Calu3 (cell line): ENCODE measurements at places on chromosomes 2 and 18. TPM values are rescaled to one million over a fixed set of nuclear protein-coding genes. Genes with fewer than 3 reads are reported as not detected.
A peak's percentile ranks its signal among the peaks of the same experiment; 100 is the strongest.

DNA sequence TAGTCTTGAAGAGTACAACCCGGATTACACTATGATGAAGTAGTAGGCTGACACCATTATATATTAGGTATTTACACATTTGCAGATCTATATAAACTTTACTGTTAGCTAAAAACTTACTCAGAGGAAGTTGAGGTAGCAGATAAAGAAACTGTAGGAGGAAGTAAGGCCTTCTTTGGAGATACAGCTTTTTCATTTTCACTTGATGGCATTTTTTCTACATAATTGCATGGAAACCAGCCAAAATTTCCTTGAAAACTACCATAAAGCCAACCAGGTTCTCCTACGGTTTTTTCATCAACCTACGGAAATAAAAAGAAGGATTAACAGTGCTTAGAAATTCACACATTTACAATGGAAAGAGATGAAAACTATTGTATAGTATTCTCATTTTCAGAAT, 86.6 kb downstream of the FAM228A start:
- no peak overlapping the region for H3K27ac ChIP-seq
- H3K4me3 ChIP-seq: no peak overlapping the region
- H3K36me3 ChIP-seq: no peaks in the 10 kb centered on the region
- H3K27me3 ChIP-seq: no peaks in the 10 kb centered on the region
- H3K4me1 ChIP-seq: peaks cover 7% of the 10 kb centered on the region

DNA sequence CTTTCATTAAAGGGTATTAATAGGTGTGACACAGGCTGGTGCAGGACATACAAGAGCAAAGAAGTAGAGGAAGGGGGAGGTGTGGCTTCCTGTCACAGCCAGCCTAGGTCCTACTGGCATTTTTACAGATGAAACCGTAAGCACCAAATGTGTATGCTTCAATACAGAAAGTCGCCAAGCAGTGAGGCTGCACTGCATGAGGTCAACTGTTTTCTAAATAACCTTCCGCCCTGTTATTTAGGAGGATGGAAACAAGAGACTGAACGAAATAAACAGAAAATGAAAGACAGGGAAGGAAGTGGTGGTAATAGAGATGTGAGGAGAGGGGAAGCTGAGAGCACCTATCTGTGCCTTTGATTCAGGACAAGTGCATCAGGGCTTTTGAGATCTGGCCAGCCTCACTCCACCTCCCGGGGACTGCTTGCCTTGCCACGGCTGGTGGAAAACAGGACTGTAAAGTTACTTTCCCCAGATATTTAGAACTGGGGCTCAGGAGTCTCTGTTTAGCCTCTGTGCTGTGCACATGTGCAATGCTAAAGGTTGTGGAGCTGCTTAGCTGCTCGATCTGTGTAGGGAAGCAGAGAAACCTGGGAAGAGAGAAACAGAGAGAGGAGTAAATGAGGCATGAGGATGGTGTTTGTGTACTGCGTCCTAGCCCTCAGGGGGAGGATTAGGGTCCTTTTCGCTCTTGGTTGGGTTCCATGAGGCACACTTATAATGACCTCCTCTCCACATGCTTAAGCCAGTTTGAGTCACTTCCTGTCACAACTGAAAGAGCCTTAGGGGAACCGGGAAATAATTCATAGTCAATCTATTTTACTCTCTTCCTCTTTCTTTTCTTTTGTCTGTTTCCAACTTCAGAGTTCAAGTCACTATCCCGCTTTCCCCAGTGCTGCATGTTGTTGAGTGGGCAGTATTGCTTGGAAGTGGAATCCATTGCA, 62.3 kb upstream of the BOD1L2 start:
- H3K4me3 ChIP-seq: peak overlapping the region; percentile 34
- H3K27ac ChIP-seq: peak overlapping the region; percentile 28
- H3K4me1 ChIP-seq: peaks cover 58% of the 10 kb centered on the region
- peak; percentile 13 for DNase-seq
- no peaks in the 10 kb centered on the region for H3K27me3 ChIP-seq
- no peaks in the 10 kb centered on the region for H3K36me3 ChIP-seq

DNA sequence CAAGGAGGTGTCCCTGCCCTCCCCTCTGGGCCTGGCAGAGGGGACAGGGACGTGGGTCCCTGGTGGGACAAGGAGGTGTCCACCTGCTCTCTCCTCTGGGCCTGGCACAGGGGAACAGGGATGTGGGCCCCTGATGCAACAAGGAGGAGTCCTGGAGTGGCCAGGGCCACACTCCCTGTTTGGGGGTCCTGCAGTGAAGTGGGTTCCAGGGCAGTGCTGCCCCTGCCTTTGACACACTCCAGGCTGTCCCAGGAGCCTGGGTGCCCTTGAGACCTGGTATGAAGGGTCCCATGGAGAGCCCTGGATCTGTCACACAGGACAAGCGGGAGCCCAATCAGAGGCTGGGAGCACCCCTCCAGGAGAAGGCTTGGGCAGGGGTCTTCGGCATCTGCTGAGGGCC, 75.8 kb upstream of the GPC1 start:
- peaks cover 33% of the 10 kb centered on the region for H3K4me1 ChIP-seq
- H3K27ac ChIP-seq: no peak overlapping the region
- no peaks in the 10 kb centered on the region for H3K36me3 ChIP-seq
- no peak overlapping the region for H3K4me3 ChIP-seq
- H3K27me3 ChIP-seq: peaks cover 29% of the 10 kb centered on the region

- peaks cover 11% of the 10 kb centered on the region for H3K4me1 ChIP-seq
- peaks cover 65% of the 10 kb centered on the region for H3K27me3 ChIP-seq
- DNase-seq: no peak
- H3K36me3 ChIP-seq: no peaks in the 10 kb centered on the region
Measured at GRCh38 chr2:230842473-230842872, 22.3 kb upstream of the ITM2C start.

DNA sequence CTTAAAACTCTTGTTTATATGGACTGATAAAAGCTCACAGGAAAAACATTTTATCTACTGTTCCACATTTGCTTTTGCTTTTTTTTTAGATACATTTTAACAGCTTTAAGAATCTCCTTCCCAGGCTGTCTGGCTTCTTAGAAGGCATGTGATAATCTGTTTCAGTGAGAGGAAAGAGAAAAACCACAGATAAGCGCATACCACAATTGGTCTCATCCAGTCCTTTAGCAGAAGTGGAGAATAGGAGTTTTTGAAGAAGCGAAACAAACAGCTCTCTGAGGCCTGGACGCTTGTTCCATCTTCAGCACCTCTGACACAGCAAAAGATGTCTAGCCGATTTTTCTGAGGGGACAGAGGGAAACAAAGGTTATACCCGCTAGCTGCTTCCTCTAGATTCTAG, 37.6 kb downstream of the RMC1 start:
- H3K27ac ChIP-seq: no peak overlapping the region
- H3K4me3 ChIP-seq: no peak overlapping the region
- no peaks in the 10 kb centered on the region for H3K4me1 ChIP-seq
- no peak for DNase-seq

DNA sequence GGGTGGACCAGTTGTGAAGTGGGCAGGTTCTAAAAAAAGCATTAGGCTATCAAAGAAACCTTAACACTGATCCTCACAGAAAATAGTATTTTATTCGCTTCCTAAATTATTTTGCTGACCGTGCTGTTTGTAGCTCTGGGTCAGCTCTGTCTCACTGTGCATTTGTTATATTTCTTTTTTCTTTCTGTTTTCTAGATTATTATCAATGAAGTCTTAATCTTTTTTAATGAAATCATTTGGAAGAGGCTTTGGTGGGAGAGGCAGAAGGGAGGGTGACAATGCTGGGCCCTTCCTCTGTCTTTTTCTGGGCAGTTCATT, 213.6 kb downstream of the PTGR3 start:
- peak overlapping the region; percentile 55 for H3K4me3 ChIP-seq
- peaks cover 17% of the 10 kb centered on the region for H3K4me1 ChIP-seq
- H3K27ac ChIP-seq: peak overlapping the region; percentile 75
- no peak for DNase-seq
- no peaks in the 10 kb centered on the region for H3K36me3 ChIP-seq

- peaks cover 52% of the 10 kb centered on the region for H3K36me3 ChIP-seq
- H3K4me3 ChIP-seq: peak overlapping the region; percentile 79
- H3K27me3 ChIP-seq: no peaks in the 10 kb centered on the region
- peak; percentile 79 for DNase-seq
Measured at GRCh38 chr18:58221060-58221725, 177.2 kb downstream of the NEDD4L start.

SCN1A gene
- total RNA-seq: not detected in 2 replicates

DNA sequence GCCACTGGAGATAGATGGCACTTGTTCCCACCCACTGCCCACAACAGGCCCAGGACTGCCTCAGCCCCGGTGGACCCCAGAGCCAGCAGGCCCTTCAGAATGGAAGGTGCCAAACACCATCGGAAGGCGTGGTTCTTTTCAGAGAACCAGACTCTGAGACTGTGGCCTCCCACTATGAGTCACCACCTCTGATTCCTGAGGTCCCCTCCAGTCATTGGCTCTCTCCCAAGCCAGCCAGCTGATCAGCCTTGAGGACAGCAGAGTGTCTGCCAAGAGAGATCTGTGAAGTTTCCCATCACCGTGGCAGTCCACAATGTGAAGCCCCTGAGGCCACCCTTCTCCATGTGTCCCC, 10.4 kb upstream of the MAP3K2 start:
- peak; percentile 89 for DNase-seq
- H3K27me3 ChIP-seq: no peaks in the 10 kb centered on the region
- H3K36me3 ChIP-seq: peaks cover 15% of the 10 kb centered on the region
- peaks cover 49% of the 10 kb centered on the region for H3K4me1 ChIP-seq
- no peak overlapping the region for H3K4me3 ChIP-seq

- H3K4me1 ChIP-seq: no peaks in the 10 kb centered on the region
- H3K27ac ChIP-seq: no peak overlapping the region
- no peak for DNase-seq
- no peak overlapping the region for H3K4me3 ChIP-seq
Measured at GRCh38 chr2:240298117-240298790, 137.2 kb upstream of the GPC1 start.

EGR4 gene
- 0.68 and 0.81 TPM in 2 replicates for total RNA-seq

GRCh38 chr2:149143734-149144133, 105.2 kb downstream of the LYPD6B start:
- H3K27me3 ChIP-seq: peaks cover 33% of the 10 kb centered on the region

DNA sequence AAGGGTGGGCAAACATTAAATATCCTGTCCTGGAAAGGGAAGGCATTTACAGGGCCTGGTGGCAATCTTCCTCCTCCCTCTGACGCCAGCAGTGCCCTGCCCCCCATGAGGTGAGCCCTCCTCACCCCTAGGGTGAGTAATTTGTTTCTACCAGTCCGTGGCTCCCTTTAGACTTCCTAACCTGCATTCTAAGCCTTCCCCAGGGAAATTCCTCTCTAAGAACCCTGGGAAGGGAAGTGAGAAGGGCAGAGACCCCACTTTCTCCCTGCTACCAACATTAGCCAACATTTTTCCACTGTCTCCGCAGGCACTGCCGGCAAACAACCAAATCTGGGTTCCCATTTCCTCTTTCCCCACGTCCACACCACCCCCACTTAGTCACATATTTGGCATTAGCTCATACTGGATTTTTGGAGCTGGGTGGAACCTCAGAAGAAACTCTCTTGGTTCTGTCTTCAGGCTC, 69.3 kb downstream of the NRP2 start:
- H3K27ac ChIP-seq: peak overlapping the region; percentile 60
- no peak for DNase-seq
- peaks cover 90% of the 10 kb centered on the region for H3K4me1 ChIP-seq
- no peak overlapping the region for H3K4me3 ChIP-seq

APLF gene
- total RNA-seq: 4.2 and 4.5 TPM in 2 replicates

TSHZ1 gene
- total RNA-seq: 8.6 and 10.8 TPM in 2 replicates

- no peaks in the 10 kb centered on the region for H3K27me3 ChIP-seq
- H3K36me3 ChIP-seq: no peaks in the 10 kb centered on the region
- H3K4me1 ChIP-seq: no peaks in the 10 kb centered on the region
Measured at GRCh38 chr2:221485503-221485870, 86.6 kb downstream of the EPHA4 start.

- no peak overlapping the region for H3K27ac ChIP-seq
- H3K4me3 ChIP-seq: no peak overlapping the region
- H3K27me3 ChIP-seq: no peaks in the 10 kb centered on the region
- peaks cover 8% of the 10 kb centered on the region for H3K4me1 ChIP-seq
- H3K36me3 ChIP-seq: no peaks in the 10 kb centered on the region
Measured at GRCh38 chr2:142033393-142033792, 97.4 kb downstream of the LRP1B start.

TMEM182 gene
- total RNA-seq: 12.1 and 12.9 TPM in 2 replicates

AKAIN1 gene
- total RNA-seq: not detected in 2 replicates

DNA sequence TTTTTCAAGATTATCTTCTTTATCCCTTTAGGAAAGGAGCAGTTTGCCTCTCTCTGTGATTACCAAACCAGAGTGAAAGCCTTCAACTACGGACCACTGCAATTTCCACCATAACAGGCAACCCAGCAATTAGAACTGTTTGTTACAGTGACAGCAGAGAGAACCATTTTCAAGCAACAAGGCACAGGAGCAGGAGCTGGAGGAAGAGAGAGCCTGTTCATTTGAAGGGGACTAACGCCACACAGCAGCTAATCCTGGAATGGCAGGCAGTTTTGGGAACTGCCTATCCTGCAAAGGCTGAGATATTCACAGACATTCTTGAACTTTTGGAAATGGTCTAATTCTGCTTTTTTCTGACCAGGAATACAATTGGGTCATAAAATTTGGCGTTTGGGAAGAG, 1541.9 kb upstream of the PIK3C3 start:
- peak; percentile 31 for DNase-seq
- H3K27me3 ChIP-seq: peaks cover 10% of the 10 kb centered on the region
- H3K4me1 ChIP-seq: peaks cover 9% of the 10 kb centered on the region

DNA sequence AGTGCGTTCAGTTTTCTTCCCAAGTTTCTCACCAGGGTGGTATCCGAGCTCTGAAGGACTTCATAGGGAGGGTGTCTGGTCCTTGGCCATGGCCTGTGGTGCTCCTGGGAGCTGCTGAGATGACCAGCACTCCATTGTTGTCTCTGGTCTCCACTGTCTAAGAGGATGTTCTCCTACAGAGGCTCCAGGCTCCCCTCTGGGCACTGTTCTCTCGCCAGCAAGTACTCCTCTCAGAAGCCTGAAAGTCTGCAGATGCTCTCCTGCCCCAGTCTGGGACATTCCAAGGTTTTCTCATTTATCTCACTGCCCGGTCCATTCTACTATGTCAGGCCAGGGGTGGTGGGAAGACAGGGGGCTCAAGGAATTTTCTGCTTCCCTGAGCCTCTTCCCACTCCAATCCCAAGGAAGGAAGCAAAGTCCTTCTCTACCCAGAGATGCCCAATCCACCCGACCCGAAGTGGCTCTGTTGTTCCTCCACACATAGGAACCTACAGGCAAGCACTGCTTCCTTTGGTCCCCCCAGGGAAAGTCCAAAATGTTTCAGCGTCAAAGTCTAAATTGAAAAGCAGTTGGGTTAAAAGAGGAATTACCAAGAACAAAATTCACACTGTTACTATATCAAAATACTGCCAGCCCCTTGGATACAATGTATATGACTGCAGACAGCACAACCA, 110.5 kb downstream of the GYPC start:
- H3K36me3 ChIP-seq: no peaks in the 10 kb centered on the region
- H3K4me1 ChIP-seq: no peaks in the 10 kb centered on the region
- no peak for DNase-seq
- H3K4me3 ChIP-seq: no peak overlapping the region
